HEK293T (cell line): ENCODE measurements at places on chromosomes 5 and 9.

DNA sequence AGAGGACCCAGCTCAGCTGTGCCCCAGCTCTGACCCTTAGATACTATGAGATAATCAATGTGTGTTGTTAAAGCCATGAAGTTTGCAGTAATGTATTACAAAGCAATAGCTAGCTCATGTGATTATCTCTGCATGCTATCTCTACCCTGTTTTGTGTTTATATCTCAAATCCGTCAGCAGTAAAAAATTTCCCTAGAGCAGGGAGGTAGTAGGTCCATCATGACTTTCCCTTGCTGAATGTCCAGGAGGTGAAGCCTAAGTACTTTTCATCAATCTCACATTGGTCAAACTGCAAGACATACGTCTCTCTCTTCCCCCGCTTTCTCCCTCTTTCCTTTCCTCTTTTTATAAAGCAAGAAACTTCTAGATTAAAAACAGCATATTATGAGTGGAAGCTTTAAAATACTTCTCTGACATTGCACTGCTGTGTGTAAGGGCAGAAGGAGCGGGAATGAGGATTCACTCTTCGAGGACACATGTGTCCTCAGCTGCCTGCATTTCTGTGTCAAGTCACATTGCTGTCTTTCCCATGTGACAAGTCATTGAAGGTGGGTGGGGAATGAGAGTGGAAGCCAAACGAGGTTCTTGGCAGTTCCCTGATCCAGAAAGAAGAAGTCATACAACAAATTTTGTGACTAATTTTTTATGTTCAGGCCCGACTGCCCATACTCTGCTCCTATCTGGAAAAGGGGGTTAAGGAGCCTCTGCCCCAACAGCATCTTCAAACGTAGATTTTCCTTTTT lies 93.1 kb upstream of the RETREG1 start:
- DNase-seq: no peak

GRCh38 chr5:114391321-114391720 lies 29.5 kb downstream of the KCNN2 start:
- no peak for DNase-seq

- DNase-seq: no peak
These were observed 7.2 kb downstream of the NDUFS6 start for GRCh38 chr5:1808439-1808838.

DNA sequence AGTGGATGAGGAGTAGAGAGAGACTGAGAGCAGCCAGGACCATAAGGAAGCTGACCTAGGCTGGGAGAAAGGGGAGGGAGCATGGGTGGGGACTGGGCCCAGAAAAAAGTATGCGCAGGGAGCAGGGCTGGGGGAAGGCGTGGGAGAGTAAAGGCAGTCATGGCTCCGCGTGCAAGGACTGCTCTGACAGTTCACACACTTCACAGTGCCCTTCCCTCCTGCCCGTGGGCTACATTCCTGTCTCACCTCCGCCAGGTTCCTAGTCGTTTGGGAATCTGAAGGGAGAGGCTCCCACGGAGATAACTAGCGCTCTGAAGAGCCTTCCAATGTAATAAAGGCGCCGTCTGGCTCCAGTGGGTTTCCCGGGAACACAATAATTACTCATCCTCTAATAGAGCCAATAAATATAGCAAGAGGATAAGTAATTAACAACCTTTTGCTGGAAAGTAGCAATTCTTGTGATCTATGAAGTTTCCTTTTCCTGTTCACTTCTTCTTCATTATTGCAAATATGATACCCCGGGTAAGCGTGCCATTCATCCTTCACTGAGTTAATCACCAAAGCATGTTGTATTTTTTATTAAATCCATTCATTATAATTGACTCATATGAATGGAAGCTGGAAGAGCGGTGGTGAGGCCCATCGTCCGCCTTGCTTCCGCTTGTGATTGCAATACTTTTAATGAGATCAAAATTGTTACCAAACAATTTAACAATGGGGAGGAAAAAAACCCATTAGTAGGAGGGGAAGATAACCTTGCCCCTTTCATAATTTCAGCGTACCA lies 39.3 kb downstream of the TTLL11 start:
- no peak for DNase-seq

GRCh38 chr5:81815321-81815720 lies 64.4 kb upstream of the SSBP2 start:
- no peak for DNase-seq

DNA sequence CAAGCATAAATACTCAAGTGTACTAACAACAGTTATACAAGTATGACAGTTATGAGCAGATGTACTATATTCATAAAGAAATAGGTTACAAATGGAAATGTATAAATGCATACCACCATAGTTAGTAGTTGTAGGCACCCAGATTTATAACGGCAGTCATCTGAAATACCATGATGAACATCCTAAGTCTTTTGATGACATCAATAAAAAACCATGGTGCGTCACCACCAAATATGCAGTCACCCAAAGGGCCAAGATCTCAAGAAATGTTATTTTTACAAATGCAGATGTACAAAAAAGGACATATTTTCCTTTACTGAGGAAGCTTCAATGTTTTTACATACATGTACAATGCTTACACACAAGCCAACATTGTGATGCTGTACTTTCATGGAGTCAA lies 70.8 kb upstream of the XPA start:
- DNase-seq: no peak

DNA sequence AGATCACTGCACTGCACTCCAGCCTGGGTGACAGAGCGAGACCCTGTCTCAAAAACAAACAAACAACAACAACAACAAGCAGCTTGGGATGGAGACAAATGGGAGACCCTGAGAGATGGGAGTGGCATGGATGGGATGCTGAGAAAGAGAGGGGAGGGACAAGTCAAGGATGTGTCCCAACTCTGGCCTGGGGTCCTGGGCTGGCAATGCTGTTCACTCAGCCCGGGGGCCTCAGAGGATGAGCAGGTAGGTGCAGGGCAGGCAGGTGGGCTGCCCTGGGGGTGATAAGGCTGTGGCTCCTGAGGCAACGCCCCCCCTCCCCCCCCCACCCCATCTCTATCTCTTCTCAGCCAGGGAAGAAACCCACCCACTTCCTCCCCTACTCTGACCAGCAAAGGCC lies 123.0 kb downstream of the LHX2 start:
- DNase-seq: no peak

DNA sequence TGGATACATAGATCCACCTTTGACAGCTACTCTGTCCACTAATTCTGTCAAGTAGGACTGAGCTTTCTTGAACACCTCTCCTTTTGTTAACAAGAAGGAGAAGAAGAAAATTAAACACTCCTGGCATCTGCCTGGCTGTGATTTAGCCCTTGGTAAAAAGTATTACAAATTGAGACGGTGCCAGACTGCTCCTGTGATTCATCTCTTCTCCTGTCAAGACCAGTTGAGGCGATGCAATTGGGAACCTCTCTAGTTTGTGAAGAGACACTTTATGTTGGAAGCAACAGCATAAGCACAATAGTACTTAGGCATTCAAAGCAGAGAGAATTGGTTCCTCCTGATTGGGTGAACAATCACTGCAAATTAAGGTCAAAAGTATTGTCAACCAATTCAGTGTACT lies 72.7 kb downstream of the GHR start:
- no peak for DNase-seq

GRCh38 chr5:91190314-91190690 lies 192.8 kb downstream of the ARRDC3 start:
- no peak for DNase-seq

GRCh38 chr5:127766676-127767335 lies 63.6 kb downstream of the CCDC192 start:
- DNase-seq: no peak

DNA sequence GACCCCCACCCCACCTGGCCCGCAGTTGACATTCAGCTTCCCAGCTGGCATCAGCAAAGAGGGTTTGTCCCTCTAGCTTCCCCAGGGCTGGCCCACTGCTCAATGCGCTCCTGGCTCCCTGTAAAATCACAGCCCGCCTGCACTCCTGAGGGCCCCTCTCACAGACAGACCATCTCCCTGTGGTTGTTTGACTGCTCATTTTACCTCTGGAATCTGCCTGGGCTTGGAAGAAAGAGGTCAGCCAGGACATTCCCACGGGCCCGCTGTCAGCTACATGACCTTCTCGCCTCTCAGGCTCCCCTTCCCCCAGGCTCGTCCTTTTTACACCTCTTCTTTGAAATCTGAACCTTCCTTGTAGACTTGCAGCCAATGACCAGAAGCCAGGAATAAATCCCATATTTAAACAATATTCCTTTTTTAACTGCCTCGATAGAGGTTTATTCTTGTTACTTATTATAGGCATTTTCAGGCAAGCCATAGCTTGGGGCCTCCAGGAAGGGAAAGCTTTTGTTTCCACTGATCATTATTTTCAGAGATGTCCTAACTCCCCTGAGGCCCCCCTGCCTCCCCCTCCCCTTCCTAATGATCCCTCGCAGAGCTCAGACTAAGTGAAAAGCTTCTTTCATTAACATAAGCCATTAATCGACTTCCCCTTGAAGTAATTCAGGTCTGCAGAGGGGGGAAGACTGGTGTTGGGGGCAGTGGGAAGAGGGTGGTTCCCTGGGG lies 76.3 kb upstream of the IQGAP2 start:
- DNase-seq: no peak

DNA sequence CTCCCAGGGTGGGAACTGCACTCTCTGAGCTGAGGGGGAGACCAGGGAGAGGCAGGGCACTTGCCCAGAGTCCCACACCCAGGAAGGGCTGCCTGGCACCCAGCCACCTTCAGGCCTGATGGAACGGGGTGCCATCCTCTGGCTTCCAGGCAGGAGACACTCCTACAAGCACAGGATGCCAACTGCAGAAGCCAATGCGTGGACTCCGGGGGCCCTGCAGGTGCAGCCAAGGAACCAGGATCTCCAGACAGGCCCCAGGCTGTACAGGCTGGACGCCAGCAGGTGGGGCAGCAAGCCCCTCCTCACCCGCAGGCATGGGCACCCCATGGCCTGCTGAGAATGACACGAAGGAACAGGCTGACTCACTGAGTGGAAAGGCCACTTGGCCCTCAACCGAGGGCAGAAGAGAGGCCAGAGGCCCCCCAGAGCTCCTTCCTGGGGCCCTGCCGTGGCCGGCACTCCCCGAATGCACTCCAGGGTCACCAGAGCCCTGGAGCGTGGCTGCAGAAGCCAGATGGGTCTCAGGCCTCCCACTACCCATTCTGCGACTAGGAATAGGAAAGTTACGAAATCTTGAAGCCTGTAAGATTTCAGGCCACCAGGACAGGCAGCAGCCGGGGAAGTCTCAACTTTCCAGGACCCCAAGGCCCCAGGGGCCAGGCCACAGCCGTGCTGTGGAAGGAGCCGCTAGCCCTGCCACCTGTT lies 15.7 kb downstream of the NACC2 start:
- DNase-seq: no peak

DNA sequence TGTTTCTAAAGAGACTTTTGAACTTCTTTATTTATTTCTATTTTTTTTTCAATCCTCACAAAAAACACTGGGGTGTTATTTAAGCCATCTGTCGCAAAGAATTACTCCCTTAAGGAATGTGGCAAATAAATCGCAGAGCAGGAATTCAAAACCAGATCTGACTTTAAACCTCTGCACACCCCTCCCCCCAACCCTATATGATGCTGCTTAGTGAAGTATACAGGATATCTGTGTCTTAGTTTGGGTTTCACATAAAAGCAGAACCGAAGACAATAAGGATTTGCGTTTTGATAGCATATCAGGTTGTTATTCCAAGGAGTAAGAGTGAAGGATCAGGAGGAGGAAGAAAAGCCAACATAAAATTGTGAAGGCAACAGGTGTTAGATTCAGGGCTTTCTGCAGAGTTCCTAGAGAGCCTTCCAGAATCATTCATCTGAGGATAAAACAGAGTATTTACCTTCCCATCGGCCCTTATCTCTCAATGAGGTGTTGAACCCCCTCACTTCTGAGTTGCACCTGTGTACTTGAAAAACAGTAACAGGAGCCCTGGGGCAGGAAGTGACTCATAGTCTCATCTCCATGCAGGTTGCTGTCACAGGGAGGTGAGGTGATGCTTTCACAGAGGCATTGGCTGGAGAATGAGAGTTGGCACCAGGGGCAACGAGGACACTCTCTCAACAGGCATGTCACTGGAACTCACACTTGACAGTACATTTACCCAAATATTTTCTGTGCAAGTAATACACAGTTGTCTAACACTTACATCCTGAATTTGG lies 33.5 kb upstream of the DMRT3 start:
- DNase-seq: no peak

GRCh38 chr5:150637245-150638052 lies 3.0 kb upstream of the SYNPO start:
- no peak for DNase-seq

GRCh38 chr5:135832941-135833920 lies 1.2 kb upstream of the SLC25A48 start:
- DNase-seq: no peak

- no peak for DNase-seq
These were observed 31.0 kb upstream of the ALDH1B1 start for GRCh38 chr9:38361473-38361850.

- no peak for DNase-seq
These were observed 284.9 kb downstream of the TMEM38B start for GRCh38 chr9:105979290-105979689.

- no peak for DNase-seq
These were observed 7.7 kb downstream of the CCNI2 start for GRCh38 chr5:132754947-132755346.

GRCh38 chr5:177194268-177194667 lies 60.7 kb downstream of the NSD1 start:
- no peak for DNase-seq

DNA sequence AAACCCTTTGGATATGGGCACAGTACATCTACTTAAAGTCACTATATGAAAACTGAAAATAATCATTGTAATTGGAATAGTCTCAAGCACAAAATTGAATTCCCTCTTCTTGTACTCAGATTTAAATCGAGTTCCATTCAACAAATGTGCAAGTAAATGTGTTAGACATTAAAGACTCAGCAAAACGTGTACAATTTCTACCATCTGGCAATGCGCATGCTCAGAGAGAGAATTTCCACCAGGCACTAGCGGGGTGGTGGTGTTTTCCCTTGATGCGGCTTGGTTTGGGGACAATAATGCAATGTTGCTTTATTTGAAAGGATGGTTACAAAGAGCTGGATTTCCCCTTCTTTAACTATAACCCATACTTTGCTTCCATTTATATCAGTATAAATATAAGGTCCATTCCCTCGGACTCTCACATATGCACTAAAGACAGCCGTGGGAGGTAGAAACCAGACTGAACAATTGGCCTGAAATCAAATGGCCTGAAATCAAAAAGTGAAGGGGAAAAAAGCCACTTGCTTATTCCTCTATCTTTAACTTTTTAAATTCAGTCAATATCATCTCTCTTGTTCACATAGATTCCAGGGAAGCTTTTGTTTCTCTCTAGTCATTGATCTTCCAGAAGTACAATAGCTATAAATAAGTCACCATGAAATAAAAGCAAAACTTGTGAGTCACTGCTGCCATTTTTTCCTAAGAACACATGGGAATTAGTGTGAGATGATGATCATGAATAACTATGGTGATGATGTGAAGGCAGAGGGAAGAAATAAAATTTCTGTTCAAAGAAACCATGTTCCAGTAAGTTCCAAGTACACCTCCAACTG lies 59.2 kb downstream of the ADAMTS12 start:
- no peak for DNase-seq

- DNase-seq: no peak
These were observed 4.4 kb downstream of the DELE1 start for GRCh38 chr5:141928051-141928450.

GRCh38 chr9:78507037-78507436 lies 210.1 kb downstream of the PSAT1 start:
- no peak for DNase-seq
